Posterior vena cava (tissue), 2 donors: ENCODE measurements at places on chromosomes 1 and 21. TPM values are rescaled to one million over a fixed set of nuclear protein-coding genes. Genes with fewer than 3 reads are reported as not detected.

DNA sequence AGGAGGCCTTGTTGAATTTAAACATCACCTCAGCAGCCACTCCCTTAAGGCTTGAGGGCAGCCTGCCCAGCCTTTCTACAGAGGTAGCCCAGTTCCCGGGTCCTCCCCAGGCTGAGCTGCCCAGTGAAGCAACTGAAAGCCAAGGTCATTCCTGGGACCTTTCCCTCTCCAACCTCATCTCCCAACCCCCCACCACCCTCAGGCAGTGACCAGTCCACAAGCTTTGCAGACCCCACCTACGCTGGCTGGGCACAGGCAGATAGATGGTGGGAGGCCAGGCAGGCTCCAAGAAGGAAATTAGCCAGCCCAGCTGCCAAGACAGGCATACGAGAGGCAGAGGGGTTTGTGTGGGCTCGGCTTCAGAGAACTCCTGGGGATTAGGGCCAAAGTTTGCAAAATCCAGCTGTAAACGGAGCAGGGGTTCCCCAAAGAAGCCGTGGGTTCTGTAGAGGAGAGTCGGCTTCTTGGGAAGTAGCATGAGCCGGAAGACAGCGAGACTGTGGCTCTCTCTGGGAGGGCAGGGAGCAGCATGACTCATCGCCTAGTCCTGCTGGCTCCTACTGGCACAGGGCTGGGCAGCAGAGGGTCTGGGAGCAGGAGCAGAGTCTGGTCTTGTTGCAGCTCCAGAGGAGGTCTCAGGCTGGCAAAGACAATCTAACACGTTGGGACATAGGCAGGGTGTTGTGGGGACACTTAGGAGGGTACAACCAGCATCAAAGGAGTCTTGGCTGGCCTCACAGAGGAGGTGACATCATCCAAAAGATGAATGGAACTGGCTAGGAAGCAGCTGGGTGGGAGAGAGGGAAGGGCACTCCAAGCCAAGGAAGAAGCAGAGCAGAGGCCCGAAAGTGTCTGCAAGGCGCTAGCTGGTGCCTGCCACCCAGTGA, 2.8 kb upstream of the ZC3H12A start:
- DNase-seq: peak; percentile 94

GRCh38 chr1:100343897-100344296, 8.4 kb upstream of the CDC14A start:
- DNase-seq: no peak

DNA sequence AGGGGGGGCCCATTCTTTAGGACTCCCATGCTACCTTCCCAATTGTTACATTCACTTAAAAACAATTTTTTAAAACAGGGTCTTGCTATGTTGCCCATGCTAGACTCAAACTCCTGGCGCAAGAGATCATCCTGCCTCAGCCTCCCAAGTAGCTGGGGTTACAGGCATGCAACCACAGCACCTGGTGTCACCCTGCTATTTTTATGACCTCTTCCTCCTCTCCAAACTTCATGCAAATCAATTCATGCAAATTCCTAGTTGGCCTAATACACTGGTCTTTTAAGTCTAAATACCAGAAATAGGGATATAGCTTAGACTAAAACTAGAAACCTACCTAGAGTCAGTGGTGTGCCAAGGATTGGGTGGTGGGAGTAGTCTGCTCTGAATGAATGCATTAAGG, 30.1 kb downstream of the CDKN2C start:
- DNase-seq: no peak

The EFNA3 gene
- total RNA-seq: 2.0 TPM

DNA sequence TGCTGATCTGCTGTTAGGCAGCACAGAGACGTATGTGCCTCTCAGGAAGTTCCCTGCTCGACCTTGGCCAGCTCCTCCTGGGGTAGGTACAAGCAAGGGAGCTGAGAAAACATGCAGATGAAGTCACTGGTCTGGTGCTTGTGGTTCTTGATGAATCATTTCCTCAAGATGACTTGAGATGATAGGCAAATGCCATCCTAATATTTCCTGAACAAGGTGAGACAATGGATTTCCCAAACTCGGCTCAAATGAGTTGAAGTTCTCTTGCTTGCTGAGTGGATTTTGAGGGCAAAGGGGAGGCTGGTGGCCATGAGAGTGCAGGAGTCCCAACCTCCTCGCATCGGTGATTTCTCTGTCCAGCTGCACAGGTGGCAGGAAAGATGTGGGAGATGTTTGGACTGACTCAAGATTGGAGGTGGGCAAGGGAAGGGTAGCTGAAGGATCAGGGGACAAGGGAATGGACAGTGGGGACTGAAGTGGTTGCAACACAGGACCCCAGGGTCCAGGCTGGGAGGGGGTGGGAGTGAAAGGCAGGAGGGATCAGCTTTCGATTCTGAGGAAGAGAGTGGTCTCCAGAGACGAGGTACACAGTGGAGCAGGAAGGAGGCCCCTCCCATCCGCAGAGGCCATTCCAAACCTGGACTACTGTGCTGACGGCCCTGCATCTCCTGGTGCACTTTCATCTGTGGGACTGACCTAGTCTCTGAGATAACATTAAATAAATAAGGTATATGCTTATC, 63.9 kb downstream of the CAPN2 start:
- DNase-seq: peak; percentile 72

The OR14A16 gene
- total RNA-seq: not detected

The ZNF672 gene
- total RNA-seq: 23.4 TPM
